Suppressor macrophage treated with lipopolysaccharide for 1 hour (primary cell): ENCODE measurements at places on chromosomes 1 and 21.

DNA sequence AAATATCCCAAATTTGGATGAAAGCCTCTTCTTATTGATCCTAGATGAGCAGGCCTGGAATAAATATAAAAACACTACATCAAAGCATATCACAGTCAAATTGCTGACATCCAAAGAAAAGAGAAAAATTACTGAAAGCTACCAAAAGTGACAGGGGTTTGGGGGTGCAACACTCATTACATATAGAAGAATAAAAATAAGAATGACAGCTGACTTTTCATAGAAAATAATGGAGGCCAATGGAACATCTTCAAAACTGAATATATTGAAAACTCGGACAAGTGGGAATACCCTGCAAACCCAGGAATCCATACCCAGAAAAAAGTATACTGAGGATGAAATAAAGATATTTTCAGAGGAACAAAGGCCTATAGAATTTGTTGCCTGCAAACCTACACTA is 84.0 kb downstream of the FOXJ3 start:
- DNase-seq, result no peak

DNA sequence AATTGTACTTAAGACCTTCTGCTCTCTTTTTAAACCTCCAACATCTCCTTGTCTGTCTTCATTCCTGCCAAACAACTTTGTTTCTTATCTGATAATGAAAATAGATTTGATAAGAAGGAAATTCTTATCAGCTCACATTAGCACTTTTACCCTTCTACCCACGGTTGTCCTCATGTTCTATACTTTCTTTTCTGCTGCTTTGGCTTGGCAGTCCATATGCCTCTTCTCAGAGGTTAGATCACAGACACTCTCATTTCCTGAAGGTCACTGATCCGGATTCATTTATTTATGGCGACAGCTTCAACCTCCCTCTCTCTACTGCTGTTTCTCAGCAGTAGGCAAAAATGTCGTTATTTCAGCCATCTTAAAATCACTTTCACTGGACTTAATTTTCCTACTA is 2015.8 kb downstream of the NCAM2 start:
- DNase-seq, result no peak

- DNase-seq, result no peak
Observed at GRCh38 chr1:233998456-233998855, 94.0 kb downstream of the SLC35F3 start.

DNA sequence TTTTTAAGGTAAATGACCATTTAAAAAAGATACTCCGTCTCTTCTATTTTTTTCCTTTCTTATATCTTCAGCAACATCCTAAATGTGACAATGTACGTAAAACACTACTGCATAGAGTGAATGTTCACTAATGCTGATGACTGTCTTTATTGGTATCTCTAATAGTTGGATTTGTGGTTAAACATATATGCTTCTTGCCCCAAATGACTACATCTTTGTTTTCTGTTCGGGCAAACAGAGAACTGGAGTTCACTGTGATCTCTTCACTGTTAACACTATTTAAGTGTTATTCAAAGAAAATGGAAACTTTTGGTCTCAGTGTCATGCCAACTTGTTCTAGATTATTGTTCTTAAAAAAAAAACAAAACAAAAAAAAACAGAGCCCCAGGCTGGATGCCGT is 109.4 kb downstream of the KIF26B start:
- no peak for DNase-seq
